SJSA1 (cell line): ENCODE measurements at places on chromosomes 13 and 19.

DNA sequence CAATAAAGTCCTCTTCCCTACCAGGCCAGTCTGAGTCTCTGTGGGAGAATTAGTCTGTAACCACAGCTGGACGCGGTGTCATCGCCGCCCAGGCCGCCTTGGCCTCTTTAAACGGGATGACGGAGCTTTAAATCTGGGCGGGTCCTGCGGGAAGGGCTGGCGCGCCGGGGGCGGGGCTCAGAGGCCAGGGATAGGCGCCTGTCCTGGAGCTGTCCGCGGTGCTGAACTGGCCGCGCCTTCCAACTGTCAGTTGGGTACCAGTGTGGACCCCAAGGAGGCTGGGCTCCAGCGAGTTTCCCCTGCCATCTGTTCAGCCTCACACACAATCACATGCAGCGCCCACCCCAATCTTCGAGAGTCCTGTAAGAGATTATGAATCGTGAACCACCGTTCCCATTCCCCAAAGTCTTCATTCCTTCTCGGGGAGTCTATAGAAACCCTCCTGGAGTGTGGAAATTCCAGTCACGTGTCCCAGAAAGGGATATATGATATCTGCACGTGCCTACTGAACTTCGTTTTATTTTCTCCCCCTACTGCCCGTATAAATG lies 11.5 kb downstream of the APLP1 start:
- peak; percentile 72 for DNase-seq

GRCh38 chr19:30077851-30078355 lies 135.9 kb downstream of the URI1 start:
- no peak for DNase-seq

GRCh38 chr19:57813919-57814504 lies 701 bp downstream of the ZNF552 start:
- DNase-seq = no peak

- no peak for DNase-seq
Measured at GRCh38 chr19:13195678-13196077, 45.5 kb downstream of the IER2 start.

GRCh38 chr13:74062933-74063332 lies 71.3 kb downstream of the KLF12 start:
- peak; percentile 11 for DNase-seq

GRCh38 chr13:21445759-21446158 lies 13.3 kb downstream of the ZDHHC20 start:
- no peak for DNase-seq

DNA sequence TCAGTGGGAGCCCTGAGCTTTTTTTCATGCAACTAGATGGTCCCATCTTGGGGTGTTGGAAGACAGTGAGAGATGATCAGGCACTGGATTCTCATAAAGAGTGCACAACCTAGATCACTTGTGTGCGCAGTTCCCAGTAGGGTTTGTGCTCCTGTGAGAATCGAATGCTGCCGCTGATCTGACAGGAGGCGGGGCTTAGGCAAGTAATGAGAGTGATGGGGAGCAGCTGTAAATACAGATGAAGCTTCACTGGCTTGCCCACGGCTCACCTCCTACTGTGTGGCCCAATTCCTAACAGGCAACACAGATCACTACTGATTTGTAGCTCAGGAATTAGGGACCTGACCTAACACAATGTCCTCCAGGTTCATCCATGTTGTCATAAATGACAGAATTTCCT lies 43.6 kb upstream of the UBAC2 start:
- DNase-seq = no peak

GRCh38 chr19:35029737-35030256 lies 473 bp upstream of the SCN1B start:
- peak; percentile 29 for DNase-seq

DNA sequence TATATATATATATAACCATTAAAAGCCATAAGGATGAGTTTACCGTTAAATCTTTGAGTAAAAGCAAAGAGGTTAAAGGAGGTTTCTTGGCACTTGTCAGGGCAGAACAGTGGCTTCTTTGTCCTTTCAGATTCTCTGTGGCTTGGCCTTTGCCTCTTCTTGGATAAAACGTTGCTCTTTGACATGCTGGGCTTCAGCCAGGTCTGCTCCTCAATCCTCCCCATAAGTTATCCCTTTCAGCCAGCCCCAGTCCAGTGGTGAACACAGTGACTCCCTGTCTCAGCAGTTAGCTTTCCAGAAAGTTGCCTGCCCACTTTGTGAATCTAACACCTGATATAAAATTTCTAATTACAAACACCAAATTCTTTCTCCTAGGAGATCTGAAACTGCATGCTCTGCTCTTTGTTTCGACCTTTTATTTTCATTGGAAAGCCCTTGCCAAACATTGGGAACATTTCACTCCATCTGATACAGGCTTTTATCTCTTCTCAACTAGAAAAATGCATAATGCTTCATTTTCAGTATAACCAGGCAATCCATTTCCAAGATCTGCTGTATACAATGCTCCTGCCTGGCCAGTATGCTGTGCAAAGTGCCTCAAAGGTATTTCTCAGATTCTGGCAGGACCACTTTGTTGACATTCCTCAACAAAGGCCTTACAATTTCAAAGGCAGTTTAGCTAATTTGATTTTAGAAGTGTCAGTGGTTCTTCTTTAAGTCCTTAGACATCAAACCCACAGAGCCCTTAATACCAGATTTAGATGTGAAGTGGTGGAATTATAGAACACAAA lies 16.2 kb upstream of the MED4 start:
- DNase-seq = no peak

GRCh38 chr13:79673310-79673992 lies 192.5 kb downstream of the NDFIP2 start:
- no peak for DNase-seq

- DNase-seq = no peak
Measured at GRCh38 chr19:18420930-18421329, 1.7 kb downstream of the SSBP4 start.

DNA sequence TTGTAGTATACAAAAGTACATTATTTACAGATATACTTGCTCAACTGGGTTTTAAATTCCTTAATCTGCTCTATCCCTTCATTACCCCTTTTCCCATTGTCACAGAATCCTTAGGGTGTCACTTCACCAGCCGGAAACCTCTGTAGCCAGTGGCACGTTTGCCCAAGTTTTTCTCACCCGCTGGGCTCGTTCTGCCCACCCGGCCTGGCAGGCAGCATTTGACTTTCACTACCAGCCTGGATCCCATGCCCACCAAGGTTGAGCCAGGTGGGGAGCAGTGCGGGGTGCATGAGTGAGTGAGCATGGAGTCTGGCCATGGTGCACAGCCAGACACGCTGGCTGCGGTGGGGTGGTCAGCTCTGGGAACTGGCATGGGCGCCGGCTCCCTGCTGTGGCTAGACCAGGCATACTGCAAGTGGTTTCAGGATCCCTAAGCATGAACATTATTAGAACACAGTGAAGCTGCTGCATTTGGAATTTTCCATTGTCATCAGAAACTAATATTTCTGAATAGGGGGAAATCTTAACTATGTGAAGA lies 98.3 kb downstream of the NALCN start:
- DNase-seq = no peak

DNA sequence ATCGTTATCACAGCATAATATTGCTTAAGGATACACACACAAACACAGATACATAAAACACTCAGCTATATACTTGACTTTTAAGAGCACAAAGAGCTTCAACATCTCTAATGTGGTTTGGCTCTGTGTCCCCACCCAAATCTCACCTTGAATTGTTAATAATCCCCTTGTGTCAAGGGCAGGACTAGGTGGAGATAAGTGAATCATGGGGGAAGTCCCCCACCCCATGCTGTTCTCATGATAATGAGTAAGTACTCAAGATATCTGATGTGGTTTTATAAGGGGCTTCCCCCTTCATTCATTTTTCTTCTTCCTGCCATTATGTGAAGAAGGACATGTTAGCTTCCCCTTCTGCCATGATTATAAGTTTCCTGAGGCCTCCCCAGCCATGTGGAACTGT lies 481.4 kb downstream of the PCDH9 start:
- DNase-seq = no peak

GRCh38 chr13:113155201-113155600 lies 3.2 kb upstream of the PROZ start:
- DNase-seq = no peak

DNA sequence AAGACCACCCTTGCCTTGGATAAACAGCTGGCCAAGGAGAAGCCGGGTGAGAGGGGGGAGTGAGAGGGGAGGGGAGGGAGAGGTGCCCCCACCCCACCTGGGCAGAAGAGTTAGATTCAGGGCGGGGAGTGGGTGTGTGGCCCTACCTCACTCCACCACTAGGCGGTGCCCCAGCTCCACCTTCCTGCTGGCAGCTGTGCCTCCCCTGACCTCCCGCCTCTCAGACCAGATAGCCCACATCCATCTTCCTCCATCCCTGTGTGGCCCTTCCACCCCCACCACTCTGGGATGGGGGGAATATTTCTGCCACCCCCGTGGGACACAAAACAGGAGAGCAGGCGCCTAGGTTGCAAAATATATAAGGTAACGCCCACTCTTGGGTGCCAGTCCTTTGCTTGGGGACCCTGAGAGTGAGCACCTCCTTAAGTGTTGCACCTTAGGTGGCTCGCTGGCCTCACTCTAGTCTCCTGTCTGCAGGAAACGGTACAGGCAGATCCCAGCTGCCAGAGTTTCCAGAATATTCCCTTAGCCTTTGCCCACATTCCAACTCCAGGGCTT lies 13.8 kb upstream of the EHD2 start:
- DNase-seq = peak; percentile 48

DNA sequence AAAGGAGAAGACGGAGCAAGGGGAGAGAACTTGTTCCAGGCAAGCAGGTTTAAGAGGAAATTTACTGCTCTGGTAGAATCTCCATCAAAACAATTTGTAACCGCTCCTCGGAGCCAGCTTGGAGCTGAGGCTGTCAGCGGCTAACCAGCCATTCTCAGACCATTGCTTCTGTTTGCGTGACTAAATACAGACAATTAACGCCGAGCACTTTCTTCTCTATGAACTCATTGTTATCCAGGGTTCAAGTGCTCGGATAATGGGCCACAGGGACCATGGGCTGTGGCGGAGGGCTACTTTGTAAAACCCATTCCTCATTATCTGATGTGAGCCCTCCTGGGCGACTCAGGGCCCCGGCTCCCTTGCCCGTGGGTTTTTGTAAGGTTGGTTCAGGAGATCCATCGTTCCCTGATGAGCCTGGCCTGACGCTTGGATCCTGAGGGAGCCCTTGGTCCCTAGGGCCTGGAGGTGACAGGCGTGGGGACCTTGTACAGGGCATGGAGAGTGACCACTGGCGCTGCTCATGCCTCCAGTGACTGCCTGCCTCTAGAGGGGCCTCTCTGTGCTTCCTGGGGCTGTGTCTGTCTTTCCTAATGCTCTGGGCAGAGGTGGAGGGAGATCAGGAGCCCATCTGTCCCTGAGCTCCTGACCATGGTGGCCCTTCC lies 61.5 kb upstream of the ZNF536 start:
- DNase-seq = no peak

DNA sequence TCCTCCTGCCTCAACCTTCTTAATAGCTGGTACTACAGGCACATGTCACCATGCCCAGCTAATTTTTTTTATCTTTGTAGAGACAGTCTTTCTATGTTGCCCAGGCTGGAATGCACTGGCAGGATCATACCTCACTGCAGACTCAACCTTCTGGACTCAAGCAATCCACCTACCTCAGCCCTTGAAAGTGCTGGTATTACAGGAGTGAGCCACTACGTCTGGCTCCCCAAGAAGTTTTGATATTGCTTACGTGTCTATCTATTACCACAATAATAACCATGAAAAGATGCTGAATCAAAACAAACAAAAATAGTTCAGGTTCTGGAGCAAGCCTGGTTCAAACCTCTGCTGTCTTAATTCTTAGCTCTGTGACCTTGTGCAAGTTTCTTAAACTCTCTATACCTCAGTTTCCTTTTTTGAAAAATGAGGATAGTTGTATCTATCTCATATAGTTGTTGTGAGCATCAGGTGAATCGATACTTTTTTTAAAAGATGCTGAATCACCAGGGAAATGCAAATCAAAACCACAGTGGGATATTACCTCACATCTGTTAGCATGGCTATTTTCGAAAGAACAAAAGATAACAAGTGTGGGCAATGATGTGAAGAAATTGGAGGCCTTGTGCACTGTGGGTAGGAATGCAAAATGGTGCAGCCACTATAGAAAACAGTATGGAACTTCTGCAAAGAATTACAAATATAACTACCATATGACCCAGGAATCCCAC lies 19.0 kb upstream of the LEUTX start:
- DNase-seq = no peak

- no peak for DNase-seq
Measured at GRCh38 chr19:4199699-4200293, 17.3 kb downstream of the ANKRD24 start.

DNA sequence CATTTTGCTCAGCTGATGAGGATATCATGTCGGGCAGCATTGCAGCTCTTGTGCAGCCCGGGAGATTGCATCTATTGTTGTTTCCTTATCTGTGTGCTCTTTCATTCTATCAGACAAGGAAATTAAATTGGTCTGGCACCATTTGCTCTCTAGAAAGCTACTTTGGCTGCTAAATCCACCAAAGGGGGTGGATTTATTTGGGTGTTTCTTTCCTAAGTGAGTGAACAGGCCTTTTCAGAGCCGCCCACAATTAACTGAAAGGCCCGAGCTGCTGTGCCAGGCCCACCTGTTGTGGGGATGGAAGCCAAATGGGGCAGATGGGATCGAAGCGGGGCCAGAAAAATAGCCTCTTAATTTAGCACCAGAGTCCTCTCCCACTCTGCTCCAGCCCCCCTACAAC lies 99.4 kb downstream of the DNAJC15 start:
- no peak for DNase-seq

DNA sequence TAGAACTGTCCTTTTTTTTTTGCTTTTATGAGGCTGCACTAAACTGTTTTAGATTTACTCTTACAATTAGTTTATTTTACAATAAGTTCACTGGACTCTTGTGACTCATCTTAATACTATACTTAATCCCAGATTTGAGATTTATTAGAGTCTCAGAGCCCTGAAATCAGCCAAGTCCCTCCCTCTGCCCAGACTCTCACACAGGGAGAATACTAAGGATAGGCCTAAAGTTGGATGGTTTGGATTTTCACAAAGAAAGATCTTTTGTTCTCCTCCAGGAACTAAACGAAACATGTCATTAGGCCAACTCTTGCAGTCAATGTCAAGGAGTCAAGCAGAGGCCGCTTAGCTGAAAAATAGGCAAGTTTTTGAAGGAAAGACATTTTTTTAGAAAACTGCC lies 42.7 kb upstream of the MIR17HG start:
- DNase-seq = no peak

- no peak for DNase-seq
Measured at GRCh38 chr13:111595276-111595675, 274.8 kb downstream of the TEX29 start.

GRCh38 chr13:28530729-28531076 lies 35.8 kb upstream of the FLT1 start:
- DNase-seq = no peak

DNA sequence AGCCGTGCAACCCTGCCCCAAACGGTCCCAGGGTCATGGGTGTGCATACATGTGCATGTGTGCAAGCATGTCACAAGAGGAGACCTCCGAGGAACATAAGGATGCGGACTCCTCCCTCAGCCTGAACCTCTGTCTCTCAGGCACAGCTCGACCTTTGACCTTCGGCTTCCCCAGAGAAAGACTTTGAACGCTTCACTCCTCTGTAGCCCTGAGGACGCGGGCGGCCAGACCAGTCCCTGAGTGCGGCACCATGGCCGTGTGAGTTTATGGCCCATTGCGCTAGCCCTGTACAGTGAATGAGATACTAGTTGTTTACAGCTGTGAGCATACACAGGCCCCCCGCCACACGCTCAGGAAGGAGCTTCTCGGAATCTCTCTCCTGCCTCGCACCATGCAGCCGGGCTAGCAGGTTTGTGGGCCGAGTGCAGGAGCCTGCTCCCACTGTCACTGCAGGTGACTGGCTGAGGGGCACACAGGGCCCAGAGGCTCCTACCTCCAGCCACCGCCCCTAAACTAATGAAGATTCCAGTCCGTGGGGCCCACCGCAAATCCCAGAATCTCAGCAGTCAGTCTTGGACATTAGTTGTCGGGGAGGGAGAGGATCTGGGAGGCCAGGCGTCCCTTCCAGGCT lies 10.8 kb downstream of the RASA3 start:
- no peak for DNase-seq
